Karpas-422 (cell line): ENCODE measurements at places on chromosomes 16 and 17. TPM values are rescaled to one million over a fixed set of nuclear protein-coding genes. Genes with fewer than 3 reads are reported as not detected.

Gene SCARF1
- 0.18 TPM in 1 of 2 replicates, not detected in the other for total RNA-seq

Gene HBQ1
- total RNA-seq, result not detected in 2 replicates

Gene GOSR2
- 36.8 and 59.1 TPM in 2 replicates for total RNA-seq

Gene OR3A3
- not detected in 2 replicates for total RNA-seq

Gene MYH3
- total RNA-seq, result 1.0 and 1.7 TPM in 2 replicates

Gene ENPP7
- 0.07 TPM in 1 of 2 replicates, not detected in the other for total RNA-seq

Gene TLCD2
- total RNA-seq, result not detected in 2 replicates

Gene TP53TG3F
- total RNA-seq, result not detected in 2 replicates

Gene ZNF23
- 8.9 and 13.6 TPM in 2 replicates for total RNA-seq

Gene PRSS53
- 3.2 and 4.0 TPM in 2 replicates for total RNA-seq

Gene AXIN2
- total RNA-seq, result not detected in 2 replicates

Gene KIF2B
- not detected in 2 replicates for total RNA-seq

Gene ZNF597
- total RNA-seq, result 1.3 and 3.1 TPM in 2 replicates

Gene CSH1
- total RNA-seq, result not detected in 2 replicates

Gene HEATR9
- total RNA-seq, result not detected in 2 replicates

Gene PMP22
- not detected in 2 replicates for total RNA-seq

Gene PRSS27
- 1.4 and 2.8 TPM in 2 replicates for total RNA-seq

Gene WDR59
- total RNA-seq, result 26.8 and 42.4 TPM in 2 replicates

Gene SPATA22
- total RNA-seq, result not detected in 2 replicates

Gene KRTAP17-1
- total RNA-seq, result 1.6 TPM in 1 of 2 replicates, not detected in the other

Gene ERCC4
- total RNA-seq, result 9.0 and 18.2 TPM in 2 replicates

Gene CTF1
- 0.94 and 1.1 TPM in 2 replicates for total RNA-seq

Gene JUP
- total RNA-seq, result 102 and 133 TPM in 2 replicates

Gene DBF4B
- total RNA-seq, result 11.6 and 16.2 TPM in 2 replicates

Gene CES3
- 20.9 and 28.3 TPM in 2 replicates for total RNA-seq

Gene ZNF18
- total RNA-seq, result 13.9 and 15.4 TPM in 2 replicates

Gene OR1A1
- total RNA-seq, result not detected in 2 replicates

Gene CDRT15
- not detected in 2 replicates for total RNA-seq

Gene PPM1E
- total RNA-seq, result 0.56 and 1.0 TPM in 2 replicates

Gene ZFHX3
- 0.36 and 0.67 TPM in 2 replicates for total RNA-seq
